Forelimb muscle (tissue), 1 donor: ENCODE measurements at places on chromosomes 3 and 15.

DNA sequence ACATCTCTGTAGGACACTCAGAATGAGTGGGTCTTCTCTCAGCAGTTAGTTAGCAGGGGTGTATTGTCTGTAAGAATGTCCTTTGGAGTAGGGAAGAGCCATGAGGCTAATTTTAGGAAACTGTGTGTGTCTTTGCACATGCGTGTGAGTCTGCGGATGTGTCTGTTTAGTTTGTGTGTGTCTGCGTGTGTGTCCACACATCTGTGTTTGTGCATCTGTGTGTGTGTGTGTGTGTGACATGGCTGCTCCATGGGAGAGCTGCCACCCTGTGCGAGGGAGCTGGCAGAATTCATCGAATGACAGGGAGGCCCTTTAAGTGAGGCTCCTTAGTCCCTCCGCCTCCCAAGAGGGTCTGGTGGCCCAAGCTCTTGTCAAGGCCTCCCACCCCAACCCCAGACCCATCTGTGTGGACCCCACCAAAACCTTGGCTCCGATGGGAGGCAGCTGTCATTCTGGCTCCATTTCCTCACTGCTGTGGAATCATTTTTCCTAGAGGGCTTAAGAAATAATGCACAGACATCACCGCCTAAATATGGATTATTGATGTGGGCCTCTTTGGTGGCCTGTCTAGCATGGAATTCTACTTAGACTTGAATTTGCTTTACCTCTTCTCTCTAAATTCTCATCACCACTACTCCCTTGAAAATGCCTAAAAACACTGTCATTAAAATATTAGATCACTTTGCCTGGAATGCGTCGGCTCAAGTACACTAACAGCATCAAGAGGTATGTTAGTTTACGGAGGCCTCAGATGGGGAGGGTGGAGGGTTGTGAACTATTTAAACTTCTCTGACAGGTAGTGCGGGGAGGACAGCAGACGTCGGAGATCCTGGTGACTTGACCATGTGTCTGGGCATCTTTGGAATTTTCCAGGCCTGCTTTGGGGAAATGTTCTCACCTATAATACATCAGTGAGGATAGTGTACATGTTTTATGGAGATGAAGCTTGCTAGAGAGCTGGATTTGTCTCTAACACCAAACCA is 9.4 kb downstream of the ESYT3 start:
- DNase-seq, result no peak

DNA sequence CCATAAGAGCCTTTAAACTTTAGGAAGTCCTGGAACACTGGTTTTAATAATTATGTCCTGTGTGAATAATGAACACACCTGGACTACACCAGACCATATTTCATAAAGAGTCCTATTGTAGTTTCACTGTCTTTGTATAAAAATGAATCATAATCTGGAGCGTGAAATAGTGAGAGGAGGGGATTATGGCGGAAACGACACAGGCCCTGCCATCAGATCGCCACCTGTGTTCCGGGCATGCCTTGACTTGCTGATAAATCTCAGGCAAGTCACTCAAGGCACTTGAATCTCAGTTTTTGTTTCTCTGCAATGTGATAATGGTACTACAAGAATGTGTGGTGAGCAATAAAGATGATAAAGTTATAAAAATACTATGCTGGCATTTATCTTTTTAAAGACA is 995.5 kb downstream of the MCTP2 start:
- DNase-seq, result no peak

DNA sequence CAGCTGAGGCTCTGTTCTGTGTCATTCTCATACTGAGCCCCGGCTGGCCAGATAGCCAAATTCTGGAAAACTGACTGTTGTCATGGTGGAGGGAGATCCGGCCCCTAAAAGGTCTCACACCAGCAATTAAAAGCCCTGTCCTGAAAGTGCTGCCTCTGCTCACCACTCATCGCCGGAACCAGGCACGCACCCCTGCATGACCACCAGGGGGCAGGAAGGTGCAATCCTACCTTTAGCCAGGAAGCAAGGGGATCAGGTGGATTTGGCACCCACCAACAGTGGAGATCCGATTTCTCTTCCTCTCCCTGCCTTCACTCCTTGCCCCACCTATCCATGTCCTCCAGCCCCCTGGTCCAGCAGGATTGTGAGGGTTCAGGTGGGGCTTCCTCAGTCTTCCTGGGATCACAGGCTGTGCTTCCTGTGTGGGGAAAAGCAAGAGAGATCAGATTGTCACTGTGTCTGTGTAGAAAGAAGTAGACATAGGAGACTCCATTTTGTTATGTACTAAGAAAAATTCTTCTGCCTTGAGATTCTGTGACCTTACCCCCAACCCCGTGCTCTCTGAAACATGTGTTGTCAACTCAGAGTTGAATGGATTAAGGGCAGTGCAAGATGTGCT is 16.1 kb upstream of the CACNA2D2 start:
- no peak for DNase-seq

DNA sequence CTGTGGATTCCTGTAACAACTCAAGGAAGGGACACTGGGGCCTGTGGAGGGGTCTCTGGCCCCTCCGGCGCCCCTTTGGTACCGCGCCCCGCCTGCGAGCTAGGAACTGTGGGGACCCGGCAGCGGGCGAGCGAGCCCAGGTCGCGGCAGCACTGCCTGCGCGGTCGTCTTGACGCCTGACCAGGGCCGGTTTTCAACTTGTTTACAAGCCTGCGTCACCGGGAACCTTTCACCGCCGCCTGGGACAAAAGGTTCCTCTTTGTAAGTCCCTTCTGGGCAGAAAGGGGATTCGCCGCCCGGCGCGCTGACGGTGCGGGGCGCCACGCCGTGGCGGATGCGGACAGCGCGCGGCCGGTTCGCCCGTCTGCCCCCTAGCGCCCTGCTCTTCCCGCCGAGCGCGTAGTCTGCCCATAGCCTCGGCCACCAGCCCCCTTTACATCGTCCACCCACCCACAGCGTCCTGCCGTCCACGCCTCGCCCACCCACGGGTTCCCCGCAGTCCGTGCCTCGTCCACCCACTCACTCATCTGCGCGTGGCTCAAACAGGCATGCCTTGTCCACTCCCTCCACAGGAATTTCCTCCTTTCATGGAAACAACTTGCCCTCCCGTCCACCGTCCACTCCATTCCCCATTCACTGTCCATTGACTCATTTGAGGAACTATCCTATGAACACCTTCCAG is 5.5 kb upstream of the CFAP100 start:
- DNase-seq, result peak; percentile 52

DNA sequence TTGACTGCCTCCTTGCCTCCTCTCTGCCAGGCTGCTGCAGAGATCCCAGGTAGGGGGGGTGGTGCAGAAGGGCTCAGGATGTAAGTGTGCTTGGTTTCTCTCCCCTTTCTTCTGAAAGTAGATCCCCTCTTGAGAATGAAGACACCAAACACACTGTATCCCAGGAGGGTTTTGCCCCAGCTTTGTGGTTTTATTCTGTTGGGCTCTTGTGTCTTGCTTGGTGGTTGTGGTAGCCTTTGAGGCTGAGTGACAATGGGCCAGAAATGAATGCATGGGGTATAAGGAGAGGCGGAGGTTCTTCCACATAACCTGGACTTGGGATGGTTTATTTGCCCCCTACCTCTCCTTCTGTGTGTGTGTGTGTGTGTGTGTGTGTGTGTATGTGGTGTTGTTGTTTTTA is 5.7 kb downstream of the PDIA5 start:
- DNase-seq, result no peak

DNA sequence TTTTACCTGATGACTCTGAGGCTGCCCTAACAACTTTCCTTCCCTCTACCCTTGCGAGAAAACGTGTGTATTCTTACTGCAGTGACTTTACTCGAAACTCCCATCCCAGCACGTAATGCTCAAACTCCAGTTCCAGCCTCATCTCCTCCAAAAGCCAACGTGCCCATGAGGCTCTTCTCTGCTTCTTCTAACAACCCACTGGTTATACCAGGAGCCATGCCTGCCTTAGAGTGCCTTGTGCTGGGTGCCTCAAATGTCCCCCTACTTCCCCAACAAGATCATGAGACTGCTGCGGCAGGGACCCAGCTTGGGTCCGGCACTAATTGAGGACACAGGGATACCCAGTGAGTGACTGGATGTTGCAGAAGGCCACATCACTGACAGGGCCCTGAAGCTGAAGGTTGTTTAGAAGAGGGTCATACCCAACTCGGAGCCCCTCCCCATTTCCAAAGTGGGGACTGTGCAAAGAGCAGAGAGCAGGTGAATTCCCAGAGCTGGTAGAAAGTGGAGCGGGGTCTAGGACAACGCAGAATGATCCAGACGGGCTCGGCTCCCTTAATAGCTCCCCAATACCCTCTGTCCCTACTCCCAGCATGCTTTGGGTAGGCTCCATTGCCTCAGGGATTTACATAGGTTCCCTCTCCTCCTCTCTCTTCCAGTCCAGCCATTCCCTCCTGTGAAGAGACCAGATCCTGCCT is 71.4 kb downstream of the BDH1 start:
- DNase-seq, result no peak

GRCh38 chr3:105829871-105830622 is 38.8 kb downstream of the CBLB start:
- no peak for DNase-seq

- DNase-seq, result no peak
Observed at GRCh38 chr3:140832883-140833282, 108.8 kb upstream of the SLC25A36 start.

- DNase-seq, result no peak
Observed at GRCh38 chr15:37095770-37096557, 4.4 kb downstream of the MEIS2 start.

DNA sequence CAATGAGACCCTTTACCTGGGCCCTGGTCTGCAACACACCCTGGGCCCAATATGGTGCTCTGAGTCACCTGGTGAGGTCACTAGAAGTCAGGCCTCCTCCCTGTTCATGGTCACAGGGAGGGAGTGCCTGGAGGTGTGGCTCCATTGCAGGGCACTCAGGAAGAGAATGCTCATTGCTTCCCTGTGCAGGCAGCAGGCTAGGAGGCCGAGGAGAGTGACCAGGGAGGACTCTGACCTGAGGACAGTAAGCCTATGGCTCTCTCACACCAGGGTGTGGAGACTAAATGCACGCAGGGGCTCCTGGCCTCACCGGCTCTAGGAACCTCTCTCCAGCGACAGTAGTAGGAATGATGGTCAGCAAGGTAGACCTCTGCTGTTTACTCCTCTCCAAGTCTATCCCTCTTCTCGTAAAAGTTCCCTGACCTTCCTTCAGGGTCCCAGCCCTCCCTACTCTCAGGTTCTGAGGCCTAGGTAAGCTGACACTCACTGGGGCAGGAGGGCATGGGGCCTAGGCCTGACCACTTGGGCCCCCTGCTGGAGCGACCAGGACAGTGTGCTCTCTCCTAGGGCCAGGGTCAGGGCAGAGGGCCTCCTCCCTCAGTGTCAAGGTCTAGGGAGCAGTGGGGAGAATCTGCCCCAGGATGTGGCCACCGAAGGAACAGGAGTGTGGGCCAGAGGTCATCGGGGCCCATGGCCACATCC is 9.6 kb upstream of the SLCO2A1 start:
- no peak for DNase-seq

DNA sequence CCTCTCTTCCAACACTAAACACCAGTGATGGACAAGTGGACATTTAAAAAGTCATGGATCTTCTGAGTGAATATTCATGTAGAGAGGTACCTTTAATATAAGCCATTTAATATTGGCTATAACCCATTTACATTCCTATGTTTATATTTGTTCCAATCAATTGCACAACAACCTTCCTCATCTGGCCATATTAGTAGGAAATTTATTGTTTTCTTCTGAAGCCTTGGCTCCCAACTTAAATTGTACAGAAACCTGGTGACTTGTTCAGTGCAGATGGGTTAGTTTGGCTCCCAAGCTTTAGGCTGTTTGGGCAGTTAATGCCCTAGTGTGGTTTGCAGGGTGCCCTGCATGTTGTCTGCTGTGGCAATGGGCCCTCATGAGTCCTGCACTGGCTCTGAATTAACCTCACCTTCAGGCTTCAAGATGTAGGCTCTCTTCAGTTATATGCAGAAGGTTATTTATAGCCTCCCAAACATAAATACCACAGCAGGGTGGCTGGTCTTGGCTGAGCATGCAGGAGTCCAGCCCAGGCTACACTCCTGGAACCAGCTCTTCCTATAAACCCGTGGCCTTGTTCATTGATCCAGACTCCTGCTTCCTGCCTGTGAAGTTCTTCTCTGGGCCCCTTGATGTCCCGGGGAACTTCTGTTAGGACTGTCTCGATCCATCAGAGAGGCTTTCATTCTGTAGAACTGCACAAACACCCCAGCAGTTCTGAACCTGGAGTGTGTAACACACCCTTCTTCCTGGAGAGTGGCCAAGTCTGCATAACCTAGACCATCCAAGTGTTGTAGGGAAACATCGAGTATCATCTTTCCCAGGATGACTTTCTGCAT is 57.0 kb downstream of the DUT start:
- no peak for DNase-seq

- DNase-seq, result no peak
Observed at GRCh38 chr3:73765878-73766545, 141.3 kb upstream of the PDZRN3 start.

- no peak for DNase-seq
Observed at GRCh38 chr15:90871716-90872485, 3.5 kb downstream of the FURIN start.

GRCh38 chr15:55618387-55618786 is 30.2 kb upstream of the PYGO1 start:
- DNase-seq, result no peak

DNA sequence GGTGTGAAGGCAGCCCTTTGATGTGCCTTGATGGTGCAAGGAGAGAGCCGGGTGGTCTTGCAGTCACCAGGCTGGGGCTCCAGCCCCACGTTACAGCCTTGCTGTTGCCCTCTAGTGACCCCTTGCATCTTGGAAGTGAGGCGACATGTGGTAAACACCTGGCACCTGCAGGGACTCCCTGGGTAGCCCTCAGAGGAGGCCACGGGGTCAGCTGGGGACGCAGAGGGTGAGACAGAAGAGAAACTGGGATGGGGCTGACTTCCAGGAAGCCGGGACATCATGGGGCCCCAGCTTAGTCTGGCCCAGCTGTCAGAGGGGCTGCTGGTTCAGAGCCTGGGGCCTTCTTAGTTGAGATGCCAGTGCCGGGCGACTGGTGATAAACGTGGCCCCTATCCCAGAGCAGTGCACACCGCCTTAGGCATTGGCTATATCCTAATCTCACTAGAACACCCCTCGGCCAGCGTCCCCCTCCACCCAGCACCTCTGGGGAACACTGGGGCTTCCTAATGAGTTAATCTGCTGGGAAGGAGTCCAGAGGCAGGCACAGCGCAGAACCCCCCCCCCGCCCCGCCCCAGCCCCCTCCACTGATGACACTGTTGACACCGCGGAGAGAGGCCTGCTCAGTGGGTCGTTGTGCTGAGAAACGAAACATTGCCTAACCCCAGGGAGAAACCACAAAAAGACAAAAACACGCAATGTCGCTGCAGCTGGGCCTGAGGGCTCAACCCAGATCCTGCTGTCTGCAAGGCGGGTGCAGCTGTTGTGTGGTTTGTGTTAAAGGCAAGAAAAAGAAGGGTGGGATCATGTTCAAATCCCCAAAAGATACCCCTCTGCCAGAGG is 60.5 kb upstream of the KLF13 start:
- no peak for DNase-seq

- DNase-seq, result no peak
Observed at GRCh38 chr3:131735116-131735515, 232.3 kb upstream of the MRPL3 start.

DNA sequence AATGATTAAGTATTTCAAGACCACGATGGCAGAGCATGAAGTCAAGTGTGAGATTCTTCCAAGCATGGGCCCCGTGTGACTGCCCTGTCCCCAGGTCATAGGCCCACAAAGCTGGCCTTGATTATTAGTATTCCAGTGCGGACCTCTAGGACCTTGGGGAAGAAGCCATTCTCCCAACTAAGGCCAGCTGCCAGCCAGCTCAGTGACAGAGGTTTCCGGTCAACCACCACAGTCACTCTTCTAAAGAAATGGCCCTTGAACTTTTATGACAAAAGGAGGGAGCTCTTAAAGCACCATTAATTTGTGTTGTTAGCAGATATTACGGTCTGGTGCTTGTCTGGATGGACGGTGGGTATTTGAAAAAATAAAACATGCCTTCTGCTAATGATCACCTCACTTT is 28.0 kb downstream of the FAM3D start:
- DNase-seq, result no peak
